ENCODE measurements at places on chromosomes 13 and 19.

GRCh38 chr13:51562011-51562671 lies 22.1 kb upstream of the WDFY2 start:
- no peak for DNase-seq

- no peak for DNase-seq
Observed at GRCh38 chr13:110780422-110780821, 66.9 kb downstream of the ING1 start.

DNA sequence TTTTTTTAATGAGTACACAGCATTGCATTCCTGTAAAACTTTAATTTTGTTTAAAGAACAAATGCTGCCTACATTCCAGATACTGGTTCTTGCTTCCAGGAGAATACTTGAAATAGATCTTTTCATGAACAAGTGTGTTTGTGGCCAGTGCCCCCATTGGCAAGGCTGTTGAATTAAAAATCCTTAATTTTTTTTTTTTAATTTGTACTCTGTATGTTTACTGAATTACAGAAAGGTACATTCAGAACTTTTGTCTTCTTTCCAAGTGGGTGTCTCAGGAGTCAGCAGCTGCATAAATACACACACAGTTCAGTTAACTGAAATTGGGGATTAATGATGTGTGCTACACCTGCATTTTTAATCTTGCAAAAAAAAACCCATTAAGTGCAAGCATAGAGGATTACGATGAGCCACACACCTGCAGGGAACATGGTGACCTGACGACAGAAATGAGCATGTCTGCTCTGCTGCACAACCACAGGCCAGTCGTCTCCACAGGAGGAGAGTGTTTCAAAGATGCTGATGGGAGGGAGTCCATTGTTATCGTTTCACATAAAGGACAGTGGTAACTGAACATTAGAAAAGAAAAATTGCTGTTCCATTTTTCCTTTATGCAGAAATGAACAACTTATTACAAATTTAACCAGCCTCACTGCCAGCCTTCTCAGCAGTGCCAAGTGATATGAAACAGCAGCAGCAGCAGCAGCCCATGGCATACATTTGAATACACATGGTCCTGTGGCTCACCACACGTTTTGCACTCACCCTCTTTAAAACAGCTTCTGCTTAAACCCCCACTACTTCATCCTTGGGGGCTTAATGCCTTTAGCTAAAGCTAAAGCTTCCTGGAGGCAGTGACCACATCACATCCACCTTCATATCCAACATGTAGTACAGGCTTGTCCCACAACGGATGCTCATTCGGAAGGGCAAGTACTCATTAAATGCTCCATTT lies 72.3 kb upstream of the RFC3 start:
- no peak for DNase-seq

GRCh38 chr13:59038824-59039223 lies 1124.9 kb downstream of the DIAPH3 start:
- no peak for DNase-seq

GRCh38 chr13:48680756-48681392 lies 27.1 kb downstream of the CYSLTR2 start:
- DNase-seq, result no peak

GRCh38 chr19:20964798-20965197 lies 41.7 kb downstream of the ZNF85 start:
- DNase-seq, result peak; percentile 22

DNA sequence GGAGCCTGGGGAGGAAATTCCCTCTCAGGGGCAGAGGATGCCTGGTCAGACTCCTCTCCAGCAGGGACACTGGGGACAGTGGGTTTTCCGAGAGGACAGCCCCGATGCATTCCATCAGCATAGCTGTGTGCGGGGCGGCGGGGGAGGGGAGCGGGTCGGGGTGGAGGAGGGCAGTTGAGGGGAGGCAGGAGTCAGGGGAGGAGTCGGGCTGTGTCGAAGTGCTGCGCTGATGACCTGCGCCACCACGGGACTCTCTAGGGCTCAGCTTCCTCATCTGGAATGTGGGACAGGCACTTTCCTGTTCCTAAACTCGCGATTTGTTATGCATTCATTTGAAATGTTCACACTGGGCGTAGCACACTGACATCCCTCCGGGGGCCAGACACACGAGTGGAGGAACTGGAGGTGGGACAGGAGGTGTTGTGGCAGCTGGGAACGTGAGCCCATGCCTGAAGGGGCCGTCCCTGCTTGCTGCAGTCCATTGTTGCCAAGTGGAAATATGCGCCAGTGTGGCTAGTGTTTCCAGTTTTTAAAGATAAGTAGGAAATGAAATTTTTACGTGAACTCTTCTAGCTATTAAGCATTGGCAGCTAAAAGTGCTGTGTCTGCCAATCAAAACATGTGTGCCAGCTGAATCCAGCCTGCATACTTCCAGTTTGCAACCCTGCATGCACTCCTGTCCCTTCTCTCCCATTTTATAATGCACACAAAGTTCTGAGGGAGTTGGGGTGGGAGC lies 43.3 kb downstream of the FLT1 start:
- DNase-seq, result no peak

DNA sequence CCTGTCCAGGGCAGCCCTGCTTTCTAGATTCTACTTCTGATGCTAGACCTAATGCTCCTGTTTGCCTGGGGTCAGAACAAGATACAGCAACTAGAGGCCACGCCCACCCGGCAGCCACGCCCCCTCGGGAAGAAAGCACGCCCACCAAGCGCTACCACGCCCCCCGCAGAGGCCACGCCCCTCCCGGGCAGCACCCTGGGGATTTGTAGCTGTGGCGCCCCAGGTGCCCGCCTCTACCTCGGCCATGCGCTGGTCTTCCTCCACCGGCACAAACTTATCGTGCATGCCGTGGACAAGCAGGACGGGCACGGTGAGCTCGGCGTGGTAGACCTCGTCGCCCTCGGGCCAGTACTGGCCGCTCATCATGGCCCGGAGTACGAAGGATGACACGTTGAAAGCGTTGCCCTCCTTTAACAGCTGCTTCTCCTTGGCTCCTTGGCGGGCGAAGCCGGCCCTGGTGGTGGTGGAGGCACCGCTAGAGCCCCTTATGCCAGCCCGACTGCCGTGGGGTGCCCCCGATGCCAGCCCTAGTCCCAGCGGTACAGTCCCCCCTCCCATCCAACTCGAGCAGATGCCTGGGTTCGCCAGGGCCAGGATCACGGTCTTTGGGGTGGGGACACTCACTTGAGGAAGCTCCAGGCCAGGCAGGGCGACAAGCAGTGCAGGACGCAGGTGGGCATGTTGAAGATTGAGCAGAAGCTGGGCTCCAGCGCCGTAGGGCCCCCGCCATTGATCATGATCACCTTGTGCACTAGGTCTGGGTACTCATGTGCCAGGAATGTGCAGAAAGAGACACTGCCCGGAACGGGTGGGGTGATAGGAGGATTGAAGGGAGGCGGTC lies 9.0 kb downstream of the ABHD8 start:
- DNase-seq, result peak; percentile 80

DNA sequence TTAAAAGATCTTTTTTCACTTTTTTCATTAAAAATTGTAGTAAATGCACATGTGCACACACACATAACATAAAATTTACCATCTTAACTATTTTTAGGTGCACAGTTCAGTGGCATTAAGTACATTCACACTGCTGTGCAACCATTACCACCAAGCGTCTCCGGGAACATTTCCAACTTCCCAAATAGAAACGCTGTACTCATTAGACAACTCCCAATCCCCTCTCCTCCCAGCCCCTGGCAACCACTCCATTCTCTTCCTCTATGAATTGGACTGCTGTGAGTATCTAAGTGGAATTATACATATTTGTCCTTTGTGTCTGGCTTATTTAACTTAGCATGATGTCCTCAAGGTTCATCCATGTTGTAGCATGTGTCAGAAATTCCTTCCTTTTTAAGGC lies 11.6 kb downstream of the GJB2 start:
- no peak for DNase-seq

- no peak for DNase-seq
Observed at GRCh38 chr19:10946958-10947657, 13.7 kb upstream of the SMARCA4 start.

- no peak for DNase-seq
Observed at GRCh38 chr13:49374585-49375290, 69.1 kb downstream of the CAB39L start.

DNA sequence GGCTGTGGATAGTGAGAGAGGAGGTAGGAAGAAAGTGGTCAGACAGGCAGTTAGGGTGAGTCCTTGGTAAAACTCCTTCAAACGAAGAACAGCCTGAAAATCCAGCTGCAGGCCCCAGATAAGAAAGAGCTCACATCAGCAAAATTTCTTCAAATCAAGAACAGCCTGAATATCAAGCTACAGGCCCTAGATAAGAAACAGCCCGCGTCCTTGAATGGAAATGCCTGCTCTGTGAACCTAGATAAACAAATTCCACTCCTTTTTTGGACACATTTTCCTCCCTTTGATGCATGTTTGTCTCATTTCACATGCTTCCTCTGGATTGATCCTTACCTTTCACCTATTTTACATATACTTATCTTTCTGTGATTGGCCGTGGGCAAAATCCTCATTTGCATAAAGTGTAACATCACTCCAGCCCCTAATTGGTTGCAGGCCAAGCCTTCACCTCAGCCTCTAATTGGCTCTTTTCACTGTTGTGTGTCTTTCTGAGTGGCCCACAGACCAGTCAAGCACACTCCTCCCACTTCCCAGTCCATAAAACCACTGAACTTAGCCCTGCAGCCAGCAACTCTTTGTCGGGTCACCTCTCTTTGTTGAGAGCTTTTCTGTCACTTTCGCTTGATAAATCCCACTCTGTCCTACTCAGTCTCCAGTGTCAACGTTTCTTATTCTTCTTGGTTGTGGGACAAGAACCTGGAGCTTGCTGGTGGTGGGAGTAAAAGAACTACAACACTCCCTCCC lies 6.0 kb upstream of the SULT2A1 start:
- no peak for DNase-seq

GRCh38 chr13:30457306-30457891 lies 8.3 kb downstream of the HMGB1 start:
- no peak for DNase-seq

GRCh38 chr13:97120346-97120745 lies 101.8 kb upstream of the MBNL2 start:
- no peak for DNase-seq

- no peak for DNase-seq
Observed at GRCh38 chr19:38695317-38695683, 47.9 kb downstream of the ACTN4 start.

GRCh38 chr13:113837560-113838355 lies 26.1 kb downstream of the GAS6 start:
- no peak for DNase-seq

- no peak for DNase-seq
Observed at GRCh38 chr19:22628401-22628800, 5.7 kb upstream of the ZNF492 start.

- no peak for DNase-seq
Observed at GRCh38 chr13:94534166-94534565, 54.7 kb upstream of the DCT start.

DNA sequence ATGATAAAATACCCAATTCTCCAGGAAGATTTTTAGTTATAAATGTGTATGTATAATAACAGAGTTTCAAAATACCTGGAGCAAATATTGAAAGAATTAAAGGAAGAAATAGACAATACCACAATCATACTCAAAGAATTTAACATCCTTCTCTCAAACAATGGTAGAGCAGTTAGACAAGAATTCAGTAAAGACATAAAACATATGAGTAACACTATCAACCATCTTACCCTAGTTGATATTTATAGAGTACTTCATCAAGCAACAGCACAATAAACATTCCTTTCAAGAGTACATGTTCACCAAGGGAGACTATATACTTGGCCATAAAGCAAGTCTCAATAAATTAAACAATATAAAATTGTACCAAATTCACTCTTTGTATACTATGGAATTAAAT lies 108.4 kb downstream of the DLEU7 start:
- DNase-seq, result no peak

GRCh38 chr13:97344265-97345175 lies 89.4 kb upstream of the RAP2A start:
- DNase-seq, result peak; percentile 63

DNA sequence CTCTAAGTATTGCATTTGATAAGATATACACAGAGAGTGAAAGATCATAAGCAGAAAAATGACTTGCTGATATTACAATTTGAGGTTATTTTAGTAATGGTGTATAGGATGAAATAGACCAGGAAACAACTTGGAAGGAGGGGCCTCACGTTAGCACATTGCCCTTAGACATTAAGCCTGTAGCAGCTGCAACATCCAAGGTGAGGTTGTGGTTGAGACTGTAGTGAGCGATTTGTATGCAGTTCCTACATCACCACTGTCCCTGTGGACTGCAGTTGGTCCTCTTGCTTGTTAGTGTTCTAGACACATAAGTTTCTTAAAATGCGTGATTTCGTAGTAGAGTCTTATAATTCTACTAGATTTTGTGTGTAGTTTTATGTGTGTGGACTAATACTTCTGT lies 311.3 kb downstream of the ATP8A2 start:
- DNase-seq, result no peak

- DNase-seq, result no peak
Observed at GRCh38 chr13:37701306-37701705, 102.7 kb upstream of the POSTN start.

GRCh38 chr13:40315416-40316064 lies 350.9 kb downstream of the FOXO1 start:
- DNase-seq, result peak; percentile 73

GRCh38 chr19:7579182-7579581 lies 16.5 kb upstream of the CAMSAP3 start:
- no peak for DNase-seq

Data from activated T-cell treated with anti-CD3 and anti-CD28 coated beads, Interleukin-2, amount 50 U/mL, for 48 hours (primary cell).